Ovary (tissue), 10 donors: ENCODE measurements at places on chromosomes 13 and 19. TPM values are rescaled to one million over a fixed set of nuclear protein-coding genes. Genes with fewer than 3 reads are reported as not detected.

- DNase-seq, result no peak
Measured at GRCh38 chr13:106527826-106528225, 7.6 kb downstream of the EFNB2 start.

DNA sequence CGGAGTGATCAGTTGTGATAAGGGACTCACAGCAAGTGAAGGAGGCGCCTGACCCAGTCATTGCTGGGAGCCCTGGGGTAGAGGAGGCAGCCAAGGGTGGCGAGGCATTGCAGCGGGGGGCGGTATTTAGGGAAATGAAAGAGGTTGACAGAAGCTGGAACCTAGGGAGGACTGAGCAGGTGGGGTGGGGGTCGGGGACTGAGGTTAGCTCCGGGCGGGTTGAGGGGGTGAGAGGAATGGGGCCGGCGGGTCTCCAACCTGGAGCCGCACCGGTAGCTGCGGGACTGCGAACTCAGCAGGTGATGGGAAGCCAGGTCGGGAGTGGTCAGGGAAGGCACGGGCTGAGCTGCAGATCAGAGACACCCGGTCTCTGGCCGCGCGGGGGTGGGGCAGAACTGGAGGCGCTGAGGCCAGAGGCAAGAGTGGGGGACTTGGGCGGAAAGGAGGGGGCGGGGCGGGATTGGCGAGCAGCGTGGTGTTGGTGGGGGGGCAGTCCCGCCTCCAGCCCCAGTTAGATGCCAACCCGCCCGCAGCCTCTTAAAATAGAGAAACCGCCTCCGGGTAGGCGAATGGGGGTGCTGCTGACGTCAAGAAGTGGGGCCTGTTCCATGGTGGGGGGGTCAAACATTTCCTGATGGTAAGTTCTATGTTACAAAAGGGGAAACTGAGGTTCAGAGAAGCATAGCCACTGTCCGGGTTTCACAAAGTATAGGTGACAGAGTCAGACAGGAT, 1.5 kb downstream of the MAST3 start:
- DNase-seq, result no peak

GRCh38 chr19:56111601-56112312, 9.3 kb downstream of the ZNF787 start:
- no peak for DNase-seq

- DNase-seq, result peak; percentile 76
Measured at GRCh38 chr19:37594982-37595382, 306 bp downstream of the ZNF540 start.

- no peak for DNase-seq
Measured at GRCh38 chr13:102799426-102800144, 666 bp downstream of the BIVM start.

DNA sequence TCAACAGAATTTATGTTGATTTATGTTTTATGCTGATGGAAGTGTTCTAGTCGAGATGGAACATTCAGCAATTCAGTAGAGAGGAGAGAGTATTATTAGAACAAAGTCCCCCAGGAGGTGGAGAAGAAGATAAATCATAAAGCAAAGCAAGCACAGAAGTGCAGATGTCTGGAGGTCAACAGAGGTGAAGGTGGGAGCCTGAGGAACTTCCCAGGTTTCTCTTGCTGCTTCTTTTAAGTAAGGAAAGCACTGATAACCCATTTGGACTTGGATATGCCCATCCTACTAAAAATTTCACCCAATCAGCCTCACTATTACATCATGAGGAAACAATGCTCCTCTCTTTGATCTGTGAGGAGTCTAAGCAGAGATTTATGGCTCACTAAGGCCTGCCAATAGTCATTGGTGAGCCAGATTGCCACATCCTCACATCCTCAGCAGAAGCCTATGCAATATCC, 98.8 kb downstream of the EPSTI1 start:
- no peak for DNase-seq

GRCh38 chr13:26488236-26489003, 69.1 kb upstream of the WASF3 start:
- DNase-seq, result no peak

- DNase-seq, result peak; percentile 87
Measured at GRCh38 chr19:21474671-21475181, 30.7 kb upstream of the ZNF429 start.

- DNase-seq, result no peak
Measured at GRCh38 chr19:4589579-4590410, 30.3 kb upstream of the SEMA6B start.

- no peak for DNase-seq
Measured at GRCh38 chr13:114339857-114340534, 25.7 kb downstream of the CHAMP1 start.

DNA sequence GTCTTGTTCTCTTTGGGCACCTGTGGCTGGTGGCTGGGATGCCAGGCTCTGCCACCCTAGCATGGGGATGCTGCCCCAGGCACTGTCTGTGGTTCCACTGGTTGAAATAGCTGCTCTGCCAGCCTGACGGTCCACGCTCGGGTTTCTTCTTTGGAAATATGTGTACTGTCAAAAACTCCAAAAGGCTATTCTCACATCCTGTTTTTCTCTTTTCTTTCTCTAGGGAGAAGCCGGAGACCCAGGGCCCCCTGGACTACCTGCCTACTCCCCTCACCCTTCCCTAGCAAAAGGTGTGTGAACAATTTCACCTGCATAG, 115.0 kb downstream of the RAB20 start:
- DNase-seq, result no peak

KIR3DL2 gene
- not detected for total RNA-seq

DNA sequence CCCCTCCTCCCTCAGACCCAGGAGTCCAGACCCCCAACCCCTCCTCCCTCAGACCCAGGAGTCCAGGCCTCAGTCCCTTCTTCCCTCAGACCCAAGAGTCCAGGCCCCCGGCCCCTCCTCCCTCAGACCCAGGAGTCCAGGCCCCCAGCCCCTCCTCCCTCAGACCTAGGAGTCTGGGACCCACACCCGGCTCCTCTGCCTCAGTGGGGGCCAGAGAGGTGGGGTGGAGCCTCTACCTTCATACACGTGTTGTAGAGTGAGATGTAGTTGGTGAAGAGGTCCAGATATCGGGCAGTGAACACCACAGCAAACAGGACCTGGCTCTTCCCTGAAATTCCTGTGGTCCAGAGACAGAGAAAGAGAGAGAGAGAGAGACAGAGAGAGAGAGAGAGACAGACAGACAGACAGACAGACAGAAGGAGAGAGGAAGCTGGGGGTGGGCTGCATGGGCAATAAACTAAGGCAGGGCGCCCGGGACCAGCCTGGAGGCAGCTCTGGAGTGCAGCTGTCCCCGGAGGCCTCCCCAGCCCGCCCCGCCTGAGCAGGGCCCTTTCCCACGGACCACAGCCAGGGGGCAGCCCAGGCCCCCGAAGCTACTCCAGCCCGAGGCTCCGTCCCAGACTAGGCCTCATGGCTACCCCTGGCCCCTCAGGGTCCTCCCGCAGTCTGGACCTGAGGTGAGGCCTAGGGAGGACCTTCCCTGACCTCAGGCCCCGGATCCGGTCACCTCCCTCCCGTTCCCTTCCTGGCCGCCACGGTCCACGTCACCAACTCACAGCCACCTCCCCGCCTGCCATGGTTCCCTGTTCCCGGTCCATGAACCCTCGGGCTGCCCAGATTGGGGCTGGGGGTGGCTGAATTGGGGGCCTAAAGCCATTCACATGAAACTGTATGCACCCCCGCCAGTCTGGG, 907 bp downstream of the KDELR1 start:
- DNase-seq, result peak; percentile 74

TEX29 gene
- not detected for total RNA-seq
